Activated CD8-positive, alpha-beta memory T cell treated with anti-CD3 and anti-CD28 coated beads for 1 hour (primary cell): ENCODE measurements at places on chromosomes 12 and 14.

- DNase-seq = no peak
Observed at GRCh38 chr14:73293782-73294781, 56.8 kb downstream of the PAPLN start.

- DNase-seq = no peak
Observed at GRCh38 chr12:124747426-124748161, 116.1 kb downstream of the SCARB1 start.

GRCh38 chr14:67502867-67503266 is 14.3 kb upstream of the TMEM229B start:
- DNase-seq = no peak

DNA sequence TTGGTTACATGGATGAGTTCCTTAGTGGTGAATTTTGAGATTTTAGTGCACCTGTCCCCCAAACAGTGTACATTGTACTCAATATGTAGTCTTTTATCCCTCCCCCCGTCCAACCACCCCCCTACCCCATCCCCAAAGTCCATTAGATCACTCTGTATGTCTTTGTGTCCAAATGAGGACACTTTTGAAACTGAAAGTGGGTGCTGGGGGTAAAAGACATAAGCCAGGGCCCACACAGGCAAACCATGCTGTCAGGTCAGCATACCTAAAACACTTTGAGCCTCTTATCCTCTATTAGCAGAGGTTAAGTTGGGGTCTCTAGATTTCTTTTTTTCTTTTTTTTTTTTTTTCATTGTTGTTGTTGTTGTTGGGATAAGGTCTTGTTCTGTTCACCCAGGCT is 31.3 kb upstream of the KICS2 start:
- no peak for DNase-seq

GRCh38 chr14:61266891-61267740 is 14.0 kb downstream of the TMEM30B start:
- DNase-seq = no peak

DNA sequence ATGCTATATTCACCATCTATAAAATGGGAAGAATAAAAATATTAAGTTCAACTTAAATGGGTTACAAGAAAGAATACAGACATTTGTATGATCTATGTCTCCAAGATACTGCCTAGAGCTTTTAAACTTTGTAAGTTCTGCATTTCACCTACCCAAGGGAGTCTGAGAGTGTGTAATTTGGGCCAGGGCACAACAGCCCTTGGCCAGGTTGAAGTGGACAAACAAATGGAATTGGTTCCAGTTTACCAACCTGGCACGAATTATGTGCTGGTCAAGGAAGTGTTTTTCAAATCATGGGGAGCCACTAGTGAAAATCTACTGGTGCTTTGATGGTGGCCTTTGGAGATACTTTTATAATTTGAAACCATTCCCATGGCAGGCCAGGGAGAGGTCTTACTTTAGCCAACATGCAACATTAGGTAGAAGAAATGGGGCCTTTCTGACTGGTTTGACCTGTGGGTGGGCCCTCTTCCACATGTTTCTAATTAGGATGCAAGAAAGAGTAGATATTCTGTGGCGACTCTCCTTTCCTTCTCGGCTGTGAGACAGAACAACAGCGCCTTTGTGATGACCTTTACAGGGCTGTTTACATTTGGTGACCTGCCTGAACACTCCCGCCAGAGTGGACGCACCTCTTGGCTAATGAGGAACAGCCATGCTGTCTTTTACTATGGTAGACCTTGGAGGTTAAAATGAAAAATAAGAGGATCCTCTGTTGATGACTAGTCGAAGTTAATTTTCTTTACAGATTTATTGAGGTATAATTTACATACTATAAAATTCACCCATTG is 476.6 kb downstream of the ZFP36L1 start:
- no peak for DNase-seq
